ENCODE measurements at places on chromosomes 7 and 10. TPM values are rescaled to one million over a fixed set of nuclear protein-coding genes. Genes with fewer than 3 reads are reported as not detected.
A peak's percentile ranks its signal among the peaks of the same experiment; 100 is the strongest.

DNA sequence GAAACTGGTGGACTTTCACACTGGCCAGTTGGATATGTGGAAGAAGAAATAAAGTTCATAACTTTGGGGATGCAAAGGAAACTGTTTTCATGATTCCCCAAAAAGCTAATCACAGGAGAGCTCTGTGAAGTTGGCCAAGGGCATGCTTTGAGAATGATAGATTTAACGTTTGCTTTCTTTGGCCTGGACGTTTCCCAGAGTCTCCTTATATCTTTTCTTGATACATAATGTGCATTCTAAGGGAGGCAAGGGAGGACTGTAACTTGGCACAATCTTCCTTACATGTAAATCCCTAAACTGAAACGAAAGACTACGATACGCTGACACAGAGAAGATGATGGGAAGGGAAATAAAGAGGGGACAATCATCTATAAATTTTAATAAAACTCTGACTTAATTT, 176.5 kb upstream of the INHBA start:
- H3K27me3 ChIP-seq: peaks cover under 1% of the 10 kb centered on the region
- H3K4me1 ChIP-seq: peaks cover 8% of the 10 kb centered on the region
- no peaks in the 10 kb centered on the region for H3K36me3 ChIP-seq
- no peak for DNase-seq
- no peak overlapping the region for H3K4me3 ChIP-seq

Gene MMD2
- polyA plus RNA-seq: not detected

GRCh38 chr7:49023345-49024328, 99.3 kb downstream of the CDC14C start:
- no peaks in the 10 kb centered on the region for H3K36me3 ChIP-seq
- DNase-seq: no peak
- H3K27ac ChIP-seq: no peak overlapping the region

Gene SPAG6
- not detected for polyA plus RNA-seq

- no peak overlapping the region for H3K27ac ChIP-seq
- no peak overlapping the region for H3K4me3 ChIP-seq
- H3K4me1 ChIP-seq: no peaks in the 10 kb centered on the region
- no peak for DNase-seq
These were observed 31.5 kb downstream of the PHF14 start for GRCh38 chr7:11005202-11005601.

Gene CTNNA3
- not detected for polyA plus RNA-seq

GRCh38 chr10:77116904-77117303, 520.7 kb downstream of the KCNMA1 start:
- no peak for DNase-seq
- H3K4me1 ChIP-seq: peaks cover 4% of the 10 kb centered on the region
- H3K36me3 ChIP-seq: no peaks in the 10 kb centered on the region
- no peak overlapping the region for H3K27ac ChIP-seq
- no peak overlapping the region for H3K4me3 ChIP-seq
- no peaks in the 10 kb centered on the region for H3K27me3 ChIP-seq

- H3K27ac ChIP-seq: peak overlapping the region; percentile 85
- peak overlapping the region; percentile 52 for H3K4me3 ChIP-seq
- no peaks in the 10 kb centered on the region for H3K27me3 ChIP-seq
- peaks cover 4% of the 10 kb centered on the region for H3K36me3 ChIP-seq
- DNase-seq: peak; percentile 64
These were observed 452 bp upstream of the TMEM140 start for GRCh38 chr7:135147341-135147898.

Gene MYL7
- polyA plus RNA-seq: not detected

GRCh38 chr10:72688208-72688651, 3.7 kb upstream of the MCU start:
- no peaks in the 10 kb centered on the region for H3K36me3 ChIP-seq
- no peaks in the 10 kb centered on the region for H3K27me3 ChIP-seq
- no peaks in the 10 kb centered on the region for H3K4me1 ChIP-seq
- H3K27ac ChIP-seq: peak overlapping the region; percentile 75
- peak; percentile 89 for DNase-seq

- H3K27me3 ChIP-seq: no peaks in the 10 kb centered on the region
- H3K4me3 ChIP-seq: no peak overlapping the region
- no peaks in the 10 kb centered on the region for H3K36me3 ChIP-seq
- H3K27ac ChIP-seq: no peak overlapping the region
These were observed 960.7 kb upstream of the CELF2 start for GRCh38 chr10:10056961-10057360.

Gene SLC26A5
- 0.08 TPM for polyA plus RNA-seq

GRCh38 chr7:111540199-111540815, 22.0 kb downstream of the IMMP2L start:
- no peak for DNase-seq
- no peak overlapping the region for H3K4me3 ChIP-seq
- no peaks in the 10 kb centered on the region for H3K36me3 ChIP-seq
- H3K27ac ChIP-seq: no peak overlapping the region

DNA sequence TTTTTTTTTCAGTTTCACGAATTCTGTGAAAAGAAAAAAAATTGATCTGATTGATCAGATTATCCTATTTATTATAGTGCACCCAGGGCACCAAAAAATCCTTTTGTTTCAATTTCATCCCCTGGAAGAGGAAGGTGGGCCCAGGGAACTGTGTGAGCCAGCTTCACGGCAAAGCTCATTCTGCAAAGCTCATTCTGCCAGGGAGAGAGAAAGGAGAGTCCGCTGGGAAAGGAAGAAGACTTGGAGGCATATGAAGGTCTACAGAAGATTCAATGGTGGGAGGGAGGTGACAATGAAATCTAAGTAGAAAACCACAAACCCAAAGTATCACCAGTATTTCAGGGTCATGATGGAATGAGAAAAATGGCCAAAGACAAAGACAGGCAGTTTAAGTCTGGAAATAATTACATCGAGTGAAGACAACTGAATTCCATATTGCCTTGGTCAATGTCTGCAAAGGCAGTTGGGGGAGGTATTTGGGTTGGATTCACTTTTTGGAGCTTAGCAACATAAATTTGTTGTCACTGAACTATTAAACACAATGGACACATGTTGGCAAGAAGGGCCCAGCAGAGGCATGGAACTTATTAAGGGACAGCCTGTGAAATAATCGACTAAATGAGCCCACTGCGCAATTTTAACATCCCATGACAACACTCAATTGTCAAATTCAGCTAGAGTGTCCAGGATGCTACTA, 587.8 kb upstream of the MKI67 start:
- no peaks in the 10 kb centered on the region for H3K27me3 ChIP-seq
- H3K4me3 ChIP-seq: no peak overlapping the region
- peak; percentile 71 for DNase-seq
- H3K4me1 ChIP-seq: no peaks in the 10 kb centered on the region
- H3K27ac ChIP-seq: no peak overlapping the region

Gene HTR7
- polyA plus RNA-seq: 0.31 TPM

Gene CPEB3
- polyA plus RNA-seq: 1.8 TPM

Gene MINPP1
- 8.2 TPM for polyA plus RNA-seq

DNA sequence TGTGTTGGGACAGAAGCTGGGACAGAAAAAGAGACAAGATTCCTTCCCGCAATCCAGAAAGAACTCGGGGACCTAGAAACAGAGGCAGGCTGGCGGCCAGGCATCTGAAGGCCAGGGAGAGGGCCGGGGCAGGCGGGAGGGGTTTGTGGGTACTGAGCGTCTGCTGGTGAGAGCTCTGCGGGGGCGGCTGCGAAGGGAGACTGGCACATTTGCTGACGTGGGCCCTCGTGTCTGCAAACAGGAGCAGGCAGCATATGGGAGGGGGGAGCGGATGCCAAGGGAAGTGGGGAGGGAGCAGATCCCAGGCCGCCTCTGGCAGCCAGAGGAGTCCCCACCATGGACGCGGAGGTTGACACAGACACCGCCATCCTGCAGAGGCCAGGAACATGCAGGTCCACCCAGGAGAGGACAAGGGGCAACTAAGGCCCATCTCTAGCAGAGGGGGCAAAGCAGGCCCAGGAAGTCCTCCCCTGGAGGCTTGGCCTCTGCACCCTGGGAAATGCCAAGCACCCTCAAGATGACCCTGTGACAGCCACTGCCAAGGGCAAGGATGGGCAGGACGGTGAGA, 32.2 kb downstream of the KCNH2 start:
- peaks cover 25% of the 10 kb centered on the region for H3K27me3 ChIP-seq
- H3K27ac ChIP-seq: peak overlapping the region; percentile 81
- DNase-seq: peak; percentile 42
- peaks cover 8% of the 10 kb centered on the region for H3K4me1 ChIP-seq

Gene UNCX
- not detected for polyA plus RNA-seq

- DNase-seq: no peak
- no peak overlapping the region for H3K4me3 ChIP-seq
- H3K36me3 ChIP-seq: no peaks in the 10 kb centered on the region
- H3K27me3 ChIP-seq: no peaks in the 10 kb centered on the region
- no peak overlapping the region for H3K27ac ChIP-seq
These were observed 627.9 kb downstream of the PARD3 start for GRCh38 chr10:34187201-34187600.

GRCh38 chr7:141651417-141651816, 50.5 kb downstream of the DENND11 start:
- peaks cover 21% of the 10 kb centered on the region for H3K4me1 ChIP-seq
- H3K27me3 ChIP-seq: no peaks in the 10 kb centered on the region
- H3K4me3 ChIP-seq: no peak overlapping the region
- no peak overlapping the region for H3K27ac ChIP-seq
- peaks cover 11% of the 10 kb centered on the region for H3K36me3 ChIP-seq
- no peak for DNase-seq

DNA sequence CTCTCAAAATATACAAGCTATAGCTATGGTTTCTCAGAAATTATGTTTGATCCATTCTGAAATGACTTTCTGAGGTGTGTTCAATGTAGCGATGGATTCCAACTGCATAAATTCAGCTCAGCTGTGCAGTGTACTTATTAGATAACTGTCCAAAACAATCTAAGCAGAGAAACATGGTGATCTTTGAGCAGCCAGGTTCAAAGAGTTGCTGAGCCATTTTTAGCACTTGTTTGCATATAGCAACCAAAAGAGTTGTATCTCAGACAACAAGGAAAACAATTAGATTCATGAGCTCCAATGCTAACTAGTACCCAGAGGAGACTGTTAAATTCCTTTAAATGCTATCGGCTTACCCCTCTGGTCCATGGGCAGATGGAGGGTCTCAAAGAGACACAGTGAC, 15.9 kb upstream of the KCNIP2 start:
- no peak for DNase-seq
- H3K27me3 ChIP-seq: no peaks in the 10 kb centered on the region
- peaks cover 11% of the 10 kb centered on the region for H3K36me3 ChIP-seq

Gene AGAP5
- 1.8 TPM for polyA plus RNA-seq

- H3K27me3 ChIP-seq: no peaks in the 10 kb centered on the region
- DNase-seq: no peak
- H3K4me1 ChIP-seq: no peaks in the 10 kb centered on the region
- H3K27ac ChIP-seq: no peak overlapping the region
- H3K4me3 ChIP-seq: no peak overlapping the region
- peaks cover 94% of the 10 kb centered on the region for H3K36me3 ChIP-seq
These were observed 32.0 kb downstream of the CUL2 start for GRCh38 chr10:35058134-35058533.

- no peak for DNase-seq
- H3K27ac ChIP-seq: no peak overlapping the region
- peaks cover 57% of the 10 kb centered on the region for H3K27me3 ChIP-seq
These were observed 1.2 kb downstream of the HOXA10 start for GRCh38 chr7:27172823-27173510.

DNA sequence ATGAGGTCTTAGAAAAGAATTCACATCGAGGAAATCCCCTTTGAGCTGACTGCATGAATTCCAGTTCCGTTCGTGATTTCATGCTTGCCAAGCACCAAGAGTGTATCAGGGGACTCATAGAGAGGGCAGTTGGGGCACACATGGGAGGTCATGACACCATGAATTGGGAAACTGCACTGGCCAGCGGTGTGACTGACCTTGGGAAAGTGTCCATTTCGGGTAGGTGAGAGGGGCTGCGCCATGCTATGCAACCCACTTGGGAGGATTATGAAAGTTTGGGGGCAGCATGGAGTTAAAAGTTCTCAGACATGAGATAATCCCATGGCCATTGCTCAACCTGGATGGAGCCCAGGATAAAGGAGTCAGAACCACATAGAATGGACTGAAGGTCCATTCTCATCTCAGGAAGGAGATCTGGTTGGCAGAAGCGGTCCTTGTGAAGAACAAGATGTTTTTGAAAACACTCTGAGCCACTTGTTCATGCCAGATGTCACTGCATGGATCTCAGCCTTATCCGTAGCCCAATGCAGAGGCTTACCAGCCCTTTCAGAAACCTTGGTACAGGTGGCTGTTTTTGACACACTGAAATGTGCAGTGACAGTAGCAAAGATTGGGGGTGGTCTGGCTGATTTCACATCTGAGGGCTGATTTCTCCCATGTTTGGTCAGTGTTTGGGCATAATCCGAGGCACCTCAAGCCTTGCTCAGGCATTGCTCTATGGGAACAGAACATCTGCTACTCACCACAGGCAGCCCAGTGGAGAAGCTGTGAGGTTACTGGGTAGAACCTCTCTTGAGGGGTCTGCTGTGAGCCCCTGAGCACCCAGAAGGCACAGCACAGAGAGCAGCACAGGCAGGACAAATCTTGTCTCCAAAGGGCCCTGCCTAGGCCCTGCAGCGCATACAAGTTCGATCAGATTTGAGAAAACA, 252.3 kb downstream of the CXCL12 start:
- no peaks in the 10 kb centered on the region for H3K4me1 ChIP-seq
- no peak overlapping the region for H3K27ac ChIP-seq
- H3K27me3 ChIP-seq: no peaks in the 10 kb centered on the region

Data from stomach (tissue), 19 donors.